Substantia nigra (tissue), 51 donors: ENCODE measurements at places on chromosomes 11 and 22.

GRCh38 chr11:78829146-78829545 is 254.5 kb upstream of the NARS2 start:
- no peak for DNase-seq

GRCh38 chr11:8365216-8365941 is 101.7 kb upstream of the LMO1 start:
- no peak for DNase-seq

GRCh38 chr11:12251666-12252560 is 125.5 kb upstream of the PARVA start:
- DNase-seq = no peak

DNA sequence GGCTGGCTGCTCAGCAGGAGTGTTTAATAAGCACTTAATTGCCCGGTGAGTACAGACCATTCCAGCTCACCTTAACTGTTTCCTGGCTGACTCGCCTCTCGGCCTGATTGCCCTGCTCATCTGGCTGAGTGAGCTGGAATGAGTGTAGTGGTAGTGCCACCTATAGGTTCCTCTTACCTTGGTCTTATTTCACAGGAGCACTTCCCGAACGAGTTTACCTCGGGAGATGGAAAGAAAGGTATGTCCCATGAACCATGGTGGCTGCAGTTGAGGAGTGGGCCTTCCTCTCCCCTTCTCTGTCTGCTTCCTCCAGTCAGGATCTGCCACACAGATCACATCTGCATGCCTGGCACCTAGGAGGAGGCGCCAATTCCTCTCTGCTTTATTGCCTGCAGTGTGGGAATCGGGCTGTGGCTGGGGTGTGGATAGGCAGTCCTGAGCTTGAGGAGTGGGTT is 26.7 kb downstream of the UPB1 start:
- no peak for DNase-seq

GRCh38 chr22:34427436-34427835 is 507.2 kb upstream of the LARGE1 start:
- no peak for DNase-seq

- no peak for DNase-seq
Observed at GRCh38 chr22:30910358-30910757, 58.2 kb downstream of the MORC2 start.

- DNase-seq = no peak
Observed at GRCh38 chr11:12539572-12539971, 134.6 kb upstream of the TEAD1 start.

- no peak for DNase-seq
Observed at GRCh38 chr22:22037229-22037628, 54.6 kb upstream of the TOP3B start.

GRCh38 chr22:37089434-37089833 is 20.1 kb downstream of the TMPRSS6 start:
- DNase-seq = no peak

- no peak for DNase-seq
Observed at GRCh38 chr11:9895006-9895405, 231.1 kb downstream of the SWAP70 start.

- DNase-seq = no peak
Observed at GRCh38 chr11:77455740-77456139, 18.2 kb downstream of the PAK1 start.

GRCh38 chr11:2089536-2090165 is 49.5 kb downstream of the IGF2 start:
- no peak for DNase-seq

DNA sequence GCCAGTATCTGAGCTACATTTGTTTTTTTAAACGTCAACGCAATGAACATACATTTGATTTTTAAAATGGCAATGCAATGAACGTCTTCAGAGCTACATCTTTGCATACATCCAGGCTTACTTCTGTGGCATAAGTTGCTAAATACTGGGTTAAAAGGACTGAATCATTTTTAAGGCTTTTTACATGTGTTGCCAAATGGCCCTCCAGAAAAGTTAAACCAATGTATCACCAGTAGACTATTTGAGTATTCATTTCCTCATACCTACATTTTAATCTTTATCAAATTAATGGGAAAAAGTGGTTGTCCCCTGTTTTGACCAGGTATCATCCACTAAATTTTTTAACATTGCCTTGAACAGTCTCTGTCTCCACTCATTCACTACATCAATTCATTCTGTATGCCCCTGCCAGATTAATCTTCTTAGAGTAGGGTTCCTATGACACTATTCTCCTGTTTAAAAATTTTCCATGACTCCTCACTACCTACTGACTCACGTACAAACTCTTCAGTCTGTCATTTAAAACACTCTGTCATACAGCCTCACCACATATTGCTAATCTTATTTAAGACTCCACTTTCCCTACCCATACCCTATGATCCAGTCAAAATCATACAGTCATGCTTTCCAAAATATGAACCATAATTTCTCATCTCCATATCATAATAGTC is 12.4 kb upstream of the PRRG4 start:
- no peak for DNase-seq

DNA sequence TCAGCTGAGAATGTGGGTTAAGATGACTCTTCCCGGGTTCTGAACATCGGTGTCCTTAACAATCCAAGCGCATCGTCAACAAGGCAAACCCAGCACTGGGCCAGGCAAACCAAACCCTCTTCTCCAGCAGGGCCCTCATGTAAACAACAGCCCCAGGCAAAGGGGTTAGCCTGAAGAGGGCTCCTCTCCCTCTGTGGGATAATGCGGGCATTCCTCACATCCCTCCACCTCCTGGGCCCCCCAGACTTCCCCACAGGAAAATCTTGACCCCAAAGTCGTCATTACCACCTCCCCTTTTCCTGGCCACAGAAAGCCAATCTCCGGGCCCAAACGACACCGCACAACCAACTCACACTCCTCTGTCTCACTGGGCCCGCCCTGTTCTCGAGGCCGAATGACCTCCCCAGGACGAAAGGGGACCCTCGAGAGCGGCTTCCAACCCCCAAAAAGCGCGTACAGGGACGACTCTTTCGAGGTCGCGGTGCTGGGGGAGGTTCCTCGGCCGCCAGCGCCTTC is 566 bp downstream of the DDB1 start:
- DNase-seq = no peak

DNA sequence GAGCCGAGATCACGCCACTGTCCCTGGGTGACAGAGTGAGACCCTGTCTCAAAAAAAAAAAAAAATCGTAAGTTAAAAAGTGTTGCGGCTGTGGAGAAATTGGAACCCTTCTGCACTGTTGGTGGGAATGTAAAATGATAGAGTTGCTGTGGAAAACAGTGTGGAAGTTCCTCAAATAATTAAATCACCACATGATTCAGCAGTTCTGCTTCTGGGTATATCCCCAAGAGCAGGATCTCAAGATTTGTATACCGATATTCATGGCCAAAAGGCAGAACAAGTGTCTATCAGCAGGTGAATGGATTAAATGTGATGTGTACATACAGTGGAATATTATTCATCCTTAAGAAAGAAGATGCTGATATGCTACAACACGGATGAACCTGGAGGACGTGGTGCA is 3.8 kb downstream of the SELENOO start:
- DNase-seq = no peak

- DNase-seq = no peak
Observed at GRCh38 chr11:70567680-70568034, 169.3 kb downstream of the CTTN start.

DNA sequence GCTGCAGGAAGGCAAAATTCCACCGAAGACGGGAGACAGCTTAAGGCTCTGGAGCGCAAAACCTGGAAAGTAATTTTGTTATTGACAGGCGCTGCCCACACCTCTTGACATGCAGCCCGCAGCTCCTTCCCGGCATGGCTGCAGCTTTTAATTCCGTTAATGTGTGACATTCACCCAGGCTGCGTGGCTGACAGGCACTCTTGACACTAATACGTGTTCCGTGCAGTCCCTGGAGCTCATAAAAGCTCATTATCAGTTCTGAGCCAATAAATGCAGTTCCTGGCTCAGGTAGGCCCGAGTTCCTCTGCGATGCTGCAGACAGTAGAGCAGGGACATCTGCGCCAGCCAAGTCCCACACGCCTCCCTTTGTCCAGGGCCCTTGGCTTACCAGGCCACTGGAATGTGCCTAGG is 34.8 kb downstream of the TSPAN18 start:
- DNase-seq = no peak

DNA sequence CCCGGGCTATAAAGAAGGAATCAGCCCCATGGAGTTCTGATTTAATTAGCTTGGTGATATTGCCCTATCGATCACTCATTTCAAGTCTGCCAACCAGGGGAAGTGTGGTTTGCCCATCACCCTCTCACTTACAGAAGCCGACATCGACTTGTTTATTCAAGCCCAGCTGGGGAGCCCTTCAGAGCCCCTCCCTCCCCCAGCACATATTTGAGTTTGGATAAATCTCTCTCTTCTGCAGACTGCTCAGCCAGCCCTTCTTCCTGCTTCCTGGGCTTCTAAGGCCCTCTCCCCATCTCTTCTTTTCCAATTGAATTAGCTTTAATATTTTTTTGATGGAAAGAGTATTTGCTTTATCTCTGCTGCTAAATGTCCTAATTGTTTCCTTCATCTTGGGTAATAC is 299.0 kb downstream of the MIAT start:
- no peak for DNase-seq

DNA sequence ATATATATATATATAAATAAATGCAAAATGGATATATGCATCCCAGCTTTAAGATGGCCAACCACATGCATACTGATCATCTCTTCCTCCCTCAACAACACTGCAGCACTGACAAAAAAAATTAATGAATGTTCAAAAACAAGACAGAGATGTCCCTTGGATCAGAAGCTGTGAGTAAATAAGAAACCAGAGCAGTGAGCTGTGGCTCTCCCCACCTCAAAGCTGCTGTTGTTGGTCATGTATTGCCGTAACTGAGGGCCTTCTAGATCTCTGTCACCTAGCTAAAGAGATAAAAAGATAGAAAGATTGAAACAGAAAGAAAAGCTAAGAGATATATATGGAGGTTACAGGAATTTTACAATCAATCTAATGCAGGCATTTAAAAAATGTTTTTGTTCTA is 15.5 kb upstream of the TMEM135 start:
- no peak for DNase-seq

DNA sequence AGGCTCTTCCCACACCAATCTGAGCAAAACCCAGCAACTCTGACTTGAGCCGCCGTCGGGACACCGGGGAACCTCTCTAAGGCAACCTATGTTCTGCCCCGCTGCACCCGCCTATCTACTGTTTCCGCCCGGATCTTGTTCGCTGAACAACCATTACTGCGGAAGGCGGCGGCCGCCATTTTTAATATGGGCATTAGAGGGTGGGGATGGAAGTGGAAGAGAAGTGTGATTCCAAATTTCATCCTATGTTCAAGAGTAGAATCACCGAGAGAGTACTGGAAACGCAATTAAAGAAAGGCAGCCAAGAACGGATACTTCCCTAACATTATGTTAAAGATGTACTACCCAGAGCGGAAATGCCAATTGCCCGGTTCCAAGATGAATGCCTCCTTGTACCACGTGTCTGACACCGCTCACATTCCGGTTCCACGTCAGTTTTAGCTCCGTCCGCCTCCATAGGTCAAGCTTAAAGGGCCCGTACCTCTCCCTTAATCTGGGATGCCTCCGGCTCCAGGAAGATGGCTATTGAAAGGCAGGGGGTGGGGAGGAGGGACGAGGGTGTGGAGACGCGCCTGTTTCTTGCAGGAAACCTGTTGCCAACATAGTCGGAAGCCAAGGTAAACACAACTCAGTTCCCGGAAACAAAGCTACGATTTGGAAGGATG is at the start of gene DPAGT1:
DPAGT1 (minus strand) TSS at position 95 of the 665 bp plus-strand sequence. CDS start 198 bp downstream, outside the sequence.
- peak; percentile 86 for DNase-seq

- no peak for DNase-seq
Observed at GRCh38 chr22:27662359-27663301, 138.9 kb downstream of the MN1 start.

DNA sequence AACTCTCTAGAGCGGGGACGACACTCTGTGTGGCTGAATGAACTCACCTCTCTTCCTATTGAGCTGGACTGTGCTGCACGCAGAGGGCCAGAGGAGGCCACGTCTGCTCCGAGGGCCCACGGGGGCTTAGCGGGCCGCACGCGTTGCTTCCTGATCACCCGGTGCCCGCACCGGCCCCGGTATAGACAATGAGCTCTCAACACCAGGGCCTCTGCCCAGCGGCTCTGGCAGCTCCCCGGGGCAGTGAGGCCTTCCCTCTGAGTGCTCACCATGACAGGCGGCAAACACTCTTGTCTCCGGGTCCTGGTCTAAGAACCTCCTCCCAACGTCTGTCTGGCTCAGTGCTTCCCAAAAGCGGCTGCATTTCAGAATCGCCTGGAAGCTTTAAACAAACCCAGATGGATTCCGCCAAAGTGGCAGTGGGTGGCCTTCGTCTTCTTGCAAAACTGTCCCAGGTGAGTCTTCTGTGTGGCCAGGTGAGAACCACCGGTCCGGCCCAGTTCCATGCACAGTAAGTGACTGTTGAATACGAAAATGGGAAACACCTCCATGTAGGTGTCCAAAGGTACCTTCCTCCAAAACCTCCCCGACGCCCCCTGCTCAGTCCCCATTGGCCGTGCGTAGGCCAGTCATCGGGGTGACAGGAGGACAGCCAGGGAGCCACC is 47.8 kb upstream of the CCND1 start:
- DNase-seq = no peak

GRCh38 chr22:19012308-19012986 is 76.4 kb upstream of the PRODH start:
- DNase-seq = no peak

GRCh38 chr22:31039393-31039792 is 41.7 kb upstream of the SMTN start:
- no peak for DNase-seq

DNA sequence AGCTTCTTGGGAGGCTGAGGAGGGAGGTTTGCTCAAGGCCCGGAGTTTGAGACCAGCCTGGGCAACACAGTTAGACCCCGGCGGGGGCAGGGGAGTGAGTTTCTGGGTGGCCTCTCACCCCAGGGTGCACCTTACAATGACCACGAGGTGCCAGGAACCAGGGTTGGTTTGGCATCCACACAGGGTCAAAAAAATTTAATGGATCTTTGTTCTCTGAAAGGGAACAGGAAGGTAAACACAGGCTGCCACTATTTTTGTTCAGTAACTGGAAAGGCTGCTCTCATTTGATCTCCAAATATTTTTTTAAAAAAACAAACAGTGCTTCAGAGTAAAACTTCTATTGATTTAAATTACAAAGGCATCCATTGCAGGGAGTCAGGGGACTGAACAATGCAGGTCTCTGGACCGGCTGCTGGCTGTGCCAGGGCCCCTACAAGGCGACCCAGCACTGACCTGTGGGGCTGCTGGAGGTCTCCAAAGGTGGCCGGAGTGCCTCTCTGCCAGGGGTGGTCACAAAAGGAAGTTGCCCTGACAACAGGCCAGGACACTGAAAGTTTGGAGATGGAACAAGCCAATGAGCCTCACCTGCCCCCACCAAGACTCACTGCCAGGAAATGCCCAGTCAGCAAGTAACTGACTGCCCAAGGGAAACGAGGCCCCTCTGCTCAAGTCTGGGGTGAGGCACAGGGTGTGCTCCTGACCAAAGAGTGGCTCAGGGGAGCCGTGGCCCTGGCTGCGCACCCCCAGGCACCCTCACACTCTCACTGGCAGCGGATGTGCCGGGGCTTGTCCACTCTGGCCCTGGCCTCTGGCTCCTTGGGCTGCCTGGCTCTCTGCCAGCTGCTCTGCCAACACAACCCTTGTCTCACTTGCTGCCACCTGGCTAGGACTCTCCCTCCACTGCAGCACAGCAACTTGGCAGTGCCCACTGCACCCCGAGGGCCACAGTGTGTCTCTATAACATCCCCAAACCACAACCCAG is 51.8 kb downstream of the ARFGAP3 start:
- DNase-seq = peak; percentile 57

- DNase-seq = no peak
Observed at GRCh38 chr22:24424001-24424900, 3.1 kb upstream of the ADORA2A start.
